Smooth muscle cell of bladder (primary cell): ENCODE measurements at places on chromosomes 16 and 17. TPM values are rescaled to one million over a fixed set of nuclear protein-coding genes. Genes with fewer than 3 reads are reported as not detected.

C1QTNF1 gene
- 40.4 and 77.1 TPM in 2 replicates for total RNA-seq

TBC1D3K gene
- total RNA-seq = under 0.01 TPM in 1 of 2 replicates, not detected in the other

CIITA gene
- total RNA-seq = under 0.01 and 0.09 TPM in 2 replicates

NOS2 gene
- under 0.01 TPM in 1 of 2 replicates, not detected in the other for total RNA-seq

CSH1 gene
- total RNA-seq = not detected in 2 replicates
